Activated CD4-positive, CD25-positive, alpha-beta regulatory T cell treated with anti-CD3 and anti-CD28 coated beads, Interleukin-2, amount 50 U/mL, for 72 hours (primary cell): ENCODE measurements at places on chromosomes 11 and 22.
A peak's percentile ranks its signal among the peaks of the same experiment; 100 is the strongest.

- DNase-seq, result no peak
These were observed 26.3 kb upstream of the ISX start for GRCh38 chr22:35039625-35040024.

DNA sequence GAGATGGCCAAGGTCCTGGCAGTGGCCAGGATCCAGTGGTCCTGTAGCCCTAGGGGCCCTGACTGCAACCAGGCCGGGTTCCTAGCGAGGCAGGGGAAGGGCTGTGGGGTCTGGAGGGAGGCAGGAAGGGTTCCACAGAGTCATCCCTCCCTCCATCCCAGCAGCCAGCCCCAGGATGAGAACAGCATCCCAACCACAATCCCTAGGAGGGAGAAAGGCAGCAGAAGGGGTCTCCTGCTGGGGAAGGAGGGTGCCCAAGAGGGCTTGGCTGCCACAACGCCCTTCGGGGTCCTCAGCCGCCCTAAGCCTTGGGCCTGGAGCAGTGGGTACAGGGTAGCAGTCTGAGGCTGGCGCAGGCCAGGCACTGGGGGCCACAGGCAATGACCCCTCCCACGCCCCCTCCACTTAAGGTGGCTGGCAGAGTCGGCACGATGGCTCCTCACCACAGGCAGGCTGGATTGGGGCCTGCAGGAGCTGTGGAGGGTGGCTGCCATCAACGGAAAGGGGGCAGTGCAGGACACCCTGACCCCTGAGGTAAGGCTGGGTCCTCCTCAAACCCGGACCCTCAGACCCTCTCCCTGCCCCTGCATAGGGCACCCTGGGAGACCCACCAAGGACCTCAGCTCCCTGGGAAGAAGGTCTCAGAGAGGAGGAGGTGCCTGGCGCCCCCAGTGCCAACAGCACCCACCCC lies 7.2 kb downstream of the SLC22A12 start:
- no peak for DNase-seq

- DNase-seq, result no peak
These were observed 12.2 kb upstream of the CYTH4 start for GRCh38 chr22:37269936-37270678.

- DNase-seq, result no peak
These were observed 133.7 kb upstream of the NARS2 start for GRCh38 chr11:78708388-78708787.

DNA sequence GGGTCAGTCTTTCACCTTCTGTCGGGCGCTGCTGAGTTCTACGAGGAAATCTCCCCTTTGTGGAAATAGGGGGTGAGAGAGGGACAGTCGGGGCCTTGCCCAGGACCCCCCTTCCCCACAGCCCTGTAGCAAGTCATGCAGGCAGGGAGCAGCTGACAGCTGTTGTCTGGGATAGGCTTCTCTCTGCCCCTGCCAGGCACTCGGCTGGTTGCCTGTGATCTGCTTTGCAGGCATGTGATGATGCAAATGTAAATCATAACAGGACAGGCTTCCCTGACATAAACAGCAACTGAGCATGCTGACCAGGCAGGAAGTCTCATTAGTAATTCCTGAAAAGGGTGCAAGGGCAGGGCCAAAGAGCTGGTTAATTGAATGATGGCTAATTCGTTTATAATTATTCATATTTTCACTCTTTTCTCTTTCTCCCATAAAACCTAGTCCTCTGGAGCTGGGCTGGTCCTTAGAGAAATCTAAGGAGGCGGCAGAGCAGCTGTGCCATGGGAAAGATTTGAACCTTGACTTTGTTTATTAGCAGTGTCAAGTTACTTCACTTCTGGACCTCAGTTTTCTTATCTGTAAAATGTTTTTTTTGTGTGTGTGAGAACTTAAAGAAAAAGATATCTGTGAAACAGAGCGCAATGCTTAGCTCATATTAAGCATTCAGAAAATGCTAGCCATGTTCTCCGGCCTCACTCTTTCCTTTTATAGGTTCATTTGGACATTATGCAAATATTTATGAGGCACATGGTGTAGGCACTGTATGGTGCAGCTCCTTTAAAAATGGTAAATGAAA lies 129.7 kb downstream of the LDLRAD3 start:
- DNase-seq, result no peak

GRCh38 chr11:77821349-77821851 lies 456 bp downstream of the AAMDC start:
- peak; percentile 31 for DNase-seq

GRCh38 chr11:71563406-71563805 lies 2.0 kb upstream of the KRTAP5-10 start:
- no peak for DNase-seq

DNA sequence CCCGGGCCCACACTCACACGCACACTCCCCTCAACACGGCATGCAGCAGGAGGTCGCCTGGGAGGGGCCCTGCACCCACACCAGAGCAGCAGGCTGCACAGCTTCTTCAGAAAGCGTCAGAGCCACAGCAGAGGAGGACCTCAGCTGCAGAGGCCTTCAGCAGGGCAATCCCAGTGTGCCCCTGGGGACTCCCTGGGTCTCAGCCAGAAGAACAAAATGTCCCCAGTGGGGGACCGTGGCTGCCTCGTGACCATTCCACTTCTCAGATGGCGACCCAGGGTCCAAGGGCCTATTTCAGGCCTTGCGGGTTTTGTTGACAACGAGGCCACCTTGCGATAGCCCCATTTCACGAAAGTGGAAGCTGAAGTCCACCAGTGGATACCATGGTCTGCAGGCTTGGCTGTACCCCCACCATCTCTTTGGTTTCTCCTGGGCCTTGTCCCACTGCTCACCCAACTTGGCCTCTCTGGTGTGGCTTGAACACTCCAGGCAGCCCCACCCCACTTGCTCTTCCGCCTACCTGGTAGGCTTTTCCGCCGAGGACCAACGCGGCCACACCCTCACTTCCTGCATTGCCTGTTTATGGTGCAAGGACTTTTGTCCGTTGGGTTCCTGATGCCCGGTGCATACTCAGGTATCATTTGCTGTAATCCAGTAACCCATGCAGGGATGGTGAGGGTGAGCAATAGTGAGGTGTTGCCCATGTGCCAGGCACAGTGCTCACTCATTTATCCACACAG lies 38.1 kb downstream of the MB start:
- no peak for DNase-seq

- DNase-seq, result no peak
These were observed 418.8 kb downstream of the TMEM135 start for GRCh38 chr11:87456499-87456898.

DNA sequence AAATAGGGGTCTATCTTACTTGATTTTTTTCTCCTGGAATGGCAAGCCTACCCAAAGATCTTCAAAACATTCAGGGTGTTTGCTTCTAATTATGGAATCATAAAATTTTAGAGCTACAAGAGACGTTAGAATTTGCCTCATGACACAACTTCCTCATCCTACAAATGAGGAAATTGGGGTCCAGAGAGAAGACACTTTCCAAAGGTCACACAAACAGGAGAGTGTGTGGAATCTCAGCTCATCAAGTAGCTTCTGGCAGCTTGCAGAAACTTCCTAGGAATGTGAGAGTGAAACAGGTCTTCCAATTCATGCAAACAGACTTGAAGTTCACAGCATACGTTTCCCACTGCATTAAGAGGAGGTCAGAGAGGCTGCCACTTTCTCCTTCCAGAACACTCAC lies 976.0 kb downstream of the OPCML start:
- DNase-seq, result no peak

DNA sequence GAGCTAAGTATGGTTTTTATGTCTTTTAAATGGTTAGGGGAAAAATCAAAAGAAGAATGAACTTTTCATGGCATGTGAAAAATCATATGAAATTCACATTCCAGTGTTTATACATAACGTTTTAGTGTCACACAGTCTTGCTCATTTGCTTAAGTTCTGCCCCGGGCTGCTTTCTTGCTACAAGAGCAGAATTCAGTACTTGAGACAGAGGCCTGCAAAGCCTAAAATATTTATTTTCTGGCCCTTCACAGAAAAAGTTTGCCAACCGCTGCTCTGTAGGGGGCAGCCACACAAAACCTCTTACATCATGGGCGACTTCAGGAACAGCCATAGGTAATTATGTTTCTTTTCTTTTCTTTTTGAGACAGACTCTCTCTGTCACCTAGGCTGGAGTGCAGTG lies 1.0 kb upstream of the ATG2A start:
- no peak for DNase-seq

GRCh38 chr11:105948918-105949590 lies 73.0 kb downstream of the MSANTD4 start:
- DNase-seq, result no peak

- no peak for DNase-seq
These were observed 94.3 kb upstream of the ZC3H12C start for GRCh38 chr11:109998921-109999320.

GRCh38 chr11:10498022-10498400 lies 42.9 kb downstream of the AMPD3 start:
- no peak for DNase-seq

DNA sequence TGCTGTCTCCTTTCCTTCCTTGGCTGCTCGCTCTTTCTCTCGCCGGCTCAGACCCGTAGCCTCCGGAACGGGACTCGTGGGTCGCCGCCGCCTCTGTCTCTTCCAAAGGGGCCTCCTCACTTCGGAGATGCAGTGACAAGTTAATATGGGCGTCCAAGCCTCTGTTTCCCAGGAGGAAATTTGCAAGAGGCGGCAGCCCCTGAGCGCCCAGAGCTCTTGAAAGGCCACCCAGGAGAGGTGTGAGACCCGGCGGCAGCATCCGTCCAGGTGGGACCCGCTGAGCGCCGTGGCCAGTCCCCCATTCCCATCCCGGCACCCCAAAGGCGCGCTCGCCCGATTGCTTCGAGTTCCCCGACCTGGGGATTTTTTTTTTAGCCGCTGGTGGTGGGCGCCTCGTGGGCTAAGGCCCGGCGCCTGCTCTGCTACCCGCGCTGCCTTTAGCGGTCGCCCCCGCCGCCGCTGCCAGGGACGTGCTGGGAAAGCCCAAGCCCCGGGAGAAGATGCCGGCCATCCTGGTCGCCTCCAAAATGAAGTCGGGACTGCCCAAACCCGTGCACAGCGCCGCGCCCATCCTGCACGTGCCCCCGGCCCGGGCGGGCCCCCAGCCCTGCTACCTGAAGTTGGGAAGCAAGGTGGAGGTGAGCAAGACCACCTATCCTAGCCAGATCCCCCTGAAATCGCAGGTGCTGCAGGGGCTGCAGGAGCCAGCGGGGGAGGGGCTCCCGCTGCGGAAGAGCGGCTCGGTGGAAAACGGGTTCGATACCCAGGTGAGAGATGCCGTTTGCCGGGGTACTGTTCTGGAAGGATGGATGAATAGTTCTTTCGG lies 772 bp downstream of the NAV2 start:
- DNase-seq, result peak; percentile 34

- DNase-seq, result no peak
These were observed 24.0 kb upstream of the MYH9 start for GRCh38 chr22:36411589-36412258.

- no peak for DNase-seq
These were observed 219.9 kb downstream of the HIPK3 start for GRCh38 chr11:33476945-33477606.

- no peak for DNase-seq
These were observed 9.6 kb upstream of the EED start for GRCh38 chr11:86234831-86235461.

GRCh38 chr22:23816156-23816976 lies 22.4 kb downstream of the DERL3 start:
- no peak for DNase-seq

DNA sequence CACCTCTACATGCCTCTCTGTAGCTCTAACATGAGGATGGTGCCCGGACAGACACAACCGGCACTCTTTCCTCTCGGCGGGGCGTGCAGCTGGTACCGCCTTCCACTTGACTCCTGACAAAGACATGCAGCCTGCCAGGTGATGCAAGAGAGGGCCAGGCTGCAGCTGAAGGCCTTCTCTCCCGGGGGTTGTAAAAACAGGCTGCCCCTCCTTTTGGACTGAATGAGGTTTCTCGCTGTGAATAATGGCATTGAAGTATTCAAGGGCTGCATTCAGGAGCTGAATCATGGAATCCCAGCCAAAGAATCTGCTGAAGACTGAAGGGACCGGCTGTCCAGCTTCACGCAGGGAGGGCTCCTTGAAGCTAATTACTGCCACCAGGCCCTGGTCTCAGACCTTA lies 110.9 kb downstream of the GALNT18 start:
- no peak for DNase-seq

DNA sequence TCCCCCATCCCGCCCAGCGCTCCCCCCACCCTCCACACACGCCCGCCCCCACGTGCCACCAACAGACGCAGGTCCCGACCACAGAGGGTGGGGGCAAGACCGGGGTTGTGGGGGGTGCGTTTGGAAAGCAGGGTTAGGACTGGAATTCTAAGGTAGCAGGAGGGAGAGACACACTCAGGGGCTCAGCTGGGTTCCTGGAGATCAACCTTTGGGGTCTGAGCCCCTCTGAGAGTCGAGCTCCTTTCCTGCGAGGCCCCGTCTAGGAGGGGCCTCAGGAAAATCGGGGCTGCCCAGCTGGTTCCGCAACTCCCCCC lies 429 bp downstream of the PGGHG start:
- peak; percentile 30 for DNase-seq

DNA sequence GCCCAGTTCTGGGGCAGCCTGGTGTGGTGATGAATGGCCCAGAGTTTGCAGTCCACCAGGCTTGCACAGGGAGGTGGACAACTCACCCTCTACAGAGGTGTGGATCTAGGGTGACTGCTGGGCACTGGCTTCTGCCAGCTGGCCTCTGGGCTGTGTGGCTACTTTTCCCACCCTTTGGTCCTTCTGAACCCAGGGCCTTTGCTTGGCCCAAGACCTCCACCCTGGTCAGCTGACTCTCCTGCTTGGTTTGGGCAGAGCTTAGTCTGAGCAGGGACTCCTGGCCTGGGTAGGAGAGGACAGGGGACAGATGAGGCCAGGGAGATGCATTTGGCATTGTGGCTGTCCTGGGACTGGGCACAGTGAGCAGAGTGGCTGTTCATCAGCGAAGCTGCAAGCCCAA lies 83.0 kb upstream of the SHANK2 start:
- no peak for DNase-seq

DNA sequence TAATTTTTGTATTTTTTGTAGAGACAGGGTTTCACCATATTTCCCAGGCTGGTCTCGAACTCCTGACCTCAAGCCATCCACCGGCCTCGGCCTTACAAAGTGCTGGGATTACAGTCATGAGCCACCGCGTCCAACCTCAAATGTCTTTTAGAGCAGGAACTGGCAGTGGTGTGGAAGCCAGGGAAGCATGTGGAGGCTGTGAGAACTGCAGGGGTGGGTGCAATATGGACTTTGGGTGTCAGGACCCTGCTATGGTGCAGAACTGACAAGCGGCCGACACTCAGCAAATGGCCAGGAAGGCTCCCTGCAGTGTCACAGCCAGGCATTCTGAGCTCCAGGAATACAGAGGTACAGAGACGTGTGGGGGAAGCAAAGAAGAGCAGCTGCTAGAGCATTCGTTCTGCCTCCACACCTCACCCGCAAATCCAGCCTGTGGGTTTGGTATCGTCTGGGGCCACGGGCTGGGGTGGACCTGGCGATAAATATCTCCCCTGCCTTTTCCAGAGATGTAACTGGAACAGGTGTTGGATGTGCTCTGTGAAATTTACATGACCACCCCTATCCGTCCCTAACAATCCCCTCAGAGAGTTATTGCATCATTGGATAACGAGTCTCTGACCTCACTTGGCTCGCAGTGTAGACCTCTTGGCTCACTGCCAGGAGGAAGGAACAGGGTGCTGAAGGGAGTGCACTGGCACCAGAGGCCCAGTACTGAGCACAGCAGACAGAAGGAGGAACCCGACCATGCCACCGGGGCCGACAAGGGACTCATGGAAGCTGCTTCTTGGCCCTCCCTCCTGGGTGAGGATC lies 624.7 kb upstream of the B3GAT1 start:
- no peak for DNase-seq
